RWPE1 (cell line): ENCODE measurements at places on chromosomes 13 and 19.

DNA sequence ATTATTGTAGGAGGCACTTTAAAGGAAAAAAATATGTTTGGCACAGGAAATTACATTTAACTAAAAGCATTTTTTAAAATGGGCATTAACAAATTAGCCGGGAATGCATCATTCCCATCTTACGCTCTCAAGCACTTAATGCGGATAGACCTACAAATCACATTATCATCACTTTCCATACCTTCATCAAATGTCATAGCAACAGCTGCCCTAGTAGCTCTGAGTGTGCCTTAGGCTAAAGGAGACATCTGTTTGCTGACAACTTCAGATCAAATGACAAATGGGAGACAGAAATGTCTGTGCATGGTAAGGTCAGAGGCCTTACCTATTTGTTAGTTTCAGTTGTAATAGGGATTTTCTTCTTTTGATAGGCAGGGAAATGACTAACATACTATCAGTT is 773.2 kb upstream of the SLC10A2 start:
- no peak for DNase-seq

DNA sequence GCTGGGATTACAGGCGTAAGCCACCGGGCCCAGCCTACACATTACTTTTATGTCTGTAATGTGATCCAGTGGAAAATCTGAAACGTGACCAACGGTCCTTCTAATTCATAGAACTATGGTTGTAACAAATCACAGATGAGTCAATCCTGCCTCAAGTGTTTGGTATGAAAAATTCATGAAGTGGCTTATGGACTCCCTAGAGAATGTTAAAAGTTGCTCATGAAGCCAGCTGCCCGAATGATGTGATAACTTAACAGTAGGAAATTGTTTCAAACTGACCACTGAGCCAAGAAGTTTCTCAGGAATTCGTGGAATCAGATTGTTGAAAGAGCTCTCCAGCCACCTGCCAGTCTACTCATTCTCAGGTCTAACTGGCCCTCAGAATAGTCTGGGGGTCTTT is 59.4 kb upstream of the FARP1 start:
- no peak for DNase-seq

DNA sequence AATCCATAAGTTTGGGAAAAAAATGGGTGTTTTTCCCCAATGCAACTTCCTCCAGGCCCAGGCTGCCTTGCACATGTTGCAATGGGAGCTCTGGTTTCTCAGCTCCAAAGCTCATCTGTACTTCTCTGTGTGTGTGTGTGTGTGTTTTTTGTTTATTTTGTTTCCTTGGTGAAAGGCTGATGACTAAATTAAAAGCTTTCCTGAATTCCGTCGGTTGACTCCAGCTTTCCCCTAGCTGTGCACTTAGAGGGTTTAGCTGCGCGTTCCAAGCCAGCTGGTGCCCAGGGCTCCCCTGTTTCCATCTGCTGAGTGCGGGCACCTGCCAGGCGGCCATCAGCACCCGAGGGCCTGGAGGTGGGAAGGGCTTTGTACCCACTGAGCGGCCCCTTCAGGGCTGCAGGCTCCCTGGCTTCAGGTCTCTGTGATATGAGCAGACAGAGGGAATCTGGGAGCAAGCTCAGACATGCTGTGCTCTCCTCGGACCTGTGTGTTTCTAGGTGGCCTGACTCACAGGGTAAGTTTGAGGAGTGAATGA is 129.1 kb upstream of the SOX1 start:
- peak; percentile 68 for DNase-seq

DNA sequence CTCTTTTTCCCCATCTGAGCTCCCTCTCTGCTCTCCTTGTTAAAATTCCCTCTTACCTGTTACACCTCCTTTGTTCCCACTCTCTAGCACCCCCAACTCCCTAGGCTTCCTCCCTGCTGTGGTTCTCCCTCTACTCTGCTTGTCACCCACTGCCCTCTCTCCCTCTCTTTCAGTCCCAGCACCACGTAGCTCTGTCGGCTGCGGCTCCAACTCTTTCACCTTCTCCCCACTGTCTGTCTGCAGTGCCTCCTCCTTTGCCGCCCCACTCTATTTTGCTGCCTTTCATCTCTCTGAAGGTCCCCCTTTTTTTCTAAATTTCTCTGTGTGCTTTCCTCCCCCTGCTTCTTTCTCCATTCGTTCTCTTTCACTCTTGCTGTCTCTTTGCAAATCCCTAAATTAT is 1.1 kb downstream of the ZNF836 start:
- no peak for DNase-seq

- DNase-seq = no peak
Observed at GRCh38 chr13:104170980-104171555, 1104.9 kb upstream of the SLC10A2 start.

DNA sequence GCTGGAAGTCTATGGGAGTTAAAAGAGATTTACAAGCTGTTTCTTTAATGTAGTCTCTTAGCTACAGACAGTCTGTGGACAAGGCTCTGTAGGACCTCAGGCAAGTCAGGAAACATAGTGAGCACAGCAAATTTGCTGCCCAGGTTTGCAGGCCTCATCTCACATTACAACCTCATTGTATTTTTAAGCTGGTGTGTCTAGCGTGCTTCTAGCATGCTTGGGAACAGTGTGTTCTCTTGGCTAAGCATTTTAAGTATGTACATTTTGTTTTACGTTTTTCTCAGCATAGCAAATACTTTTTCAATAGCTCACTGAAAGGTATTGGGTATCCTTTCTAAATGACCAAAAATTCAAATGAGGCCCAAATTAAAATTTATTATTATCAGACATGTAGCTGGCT is 113.2 kb downstream of the STARD13 start:
- no peak for DNase-seq

- no peak for DNase-seq
Observed at GRCh38 chr13:93108111-93108601, 118.5 kb upstream of the GPC6 start.

DNA sequence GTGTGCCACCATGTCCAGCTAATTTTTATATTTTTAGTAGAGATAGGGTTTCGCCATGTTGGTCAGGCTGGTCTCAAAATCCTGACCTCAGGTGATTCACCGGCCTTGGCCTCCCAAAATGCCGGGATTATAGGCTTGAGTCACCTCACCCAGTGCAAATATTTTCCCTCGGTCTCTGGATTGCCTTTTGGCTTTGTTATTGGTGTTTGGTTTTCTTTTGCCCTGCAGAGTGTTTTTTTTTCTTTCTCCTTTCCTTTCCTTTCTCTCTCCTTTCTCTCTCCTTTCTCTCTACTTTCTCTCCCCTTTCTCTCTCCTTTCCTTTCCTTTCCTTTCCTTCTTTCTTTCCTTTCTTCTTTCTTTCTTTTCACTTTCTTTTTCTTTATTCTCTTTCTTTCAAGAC is 33.2 kb downstream of the KDM4B start:
- no peak for DNase-seq

GRCh38 chr19:18772620-18773587 is 18.2 kb downstream of the COMP start:
- peak; percentile 59 for DNase-seq

GRCh38 chr19:38911388-38912001 is 491 bp downstream of the CCER2 start:
- DNase-seq = no peak

- peak; percentile 74 for DNase-seq
Observed at GRCh38 chr19:40831502-40832430, 18.5 kb downstream of the CYP2A6 start.

- no peak for DNase-seq
Observed at GRCh38 chr19:38583219-38583984, 34.4 kb downstream of the MAP4K1 start.

DNA sequence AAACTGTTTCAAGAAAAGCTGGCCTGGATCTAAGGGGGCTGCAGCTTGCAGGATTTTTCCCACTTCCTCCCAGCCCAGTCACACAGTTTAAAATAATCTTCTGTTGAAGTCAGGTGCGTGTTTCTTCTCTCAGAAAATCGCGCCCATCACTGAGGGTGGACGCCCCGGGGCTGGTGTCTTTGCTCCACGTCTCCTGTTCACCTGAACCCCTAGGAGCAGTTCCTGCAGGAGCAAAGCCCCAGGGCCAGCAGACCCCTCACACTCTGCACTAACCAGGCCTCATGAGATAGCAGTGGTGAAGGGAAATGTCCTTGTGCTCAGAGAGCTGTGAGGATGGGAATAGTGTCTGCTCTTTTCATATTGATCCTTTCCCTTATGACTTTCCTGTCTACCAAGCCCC is 920 bp upstream of the SIGLEC7 start:
- no peak for DNase-seq

- DNase-seq = no peak
Observed at GRCh38 chr19:17821190-17821589, at the start of gene INSL3. Gene INSL3 (minus strand): TSS chr19:17821519. CDS start chr19:17821506, 13 bp downstream.

- DNase-seq = no peak
Observed at GRCh38 chr19:46791944-46792343, 3.5 kb upstream of the SLC1A5 start.

- no peak for DNase-seq
Observed at GRCh38 chr19:53876651-53877224, 5.3 kb upstream of the PRKCG start.

- DNase-seq = no peak
Observed at GRCh38 chr13:112246731-112247470, 129.3 kb upstream of the SPACA7 start.

- DNase-seq = no peak
Observed at GRCh38 chr13:79796136-79796535, 315.2 kb downstream of the NDFIP2 start.

- DNase-seq = no peak
Observed at GRCh38 chr13:43520351-43520750, 266.4 kb downstream of the ENOX1 start.

- no peak for DNase-seq
Observed at GRCh38 chr13:103852036-103852435, 785.8 kb upstream of the SLC10A2 start.
